HAP-1 (cell line): ENCODE measurements at places on chromosomes 4 and X.

GRCh38 chr4:80071604-80072227 lies 1.3 kb downstream of the ANTXR2 start:
- no peak for DNase-seq

DNA sequence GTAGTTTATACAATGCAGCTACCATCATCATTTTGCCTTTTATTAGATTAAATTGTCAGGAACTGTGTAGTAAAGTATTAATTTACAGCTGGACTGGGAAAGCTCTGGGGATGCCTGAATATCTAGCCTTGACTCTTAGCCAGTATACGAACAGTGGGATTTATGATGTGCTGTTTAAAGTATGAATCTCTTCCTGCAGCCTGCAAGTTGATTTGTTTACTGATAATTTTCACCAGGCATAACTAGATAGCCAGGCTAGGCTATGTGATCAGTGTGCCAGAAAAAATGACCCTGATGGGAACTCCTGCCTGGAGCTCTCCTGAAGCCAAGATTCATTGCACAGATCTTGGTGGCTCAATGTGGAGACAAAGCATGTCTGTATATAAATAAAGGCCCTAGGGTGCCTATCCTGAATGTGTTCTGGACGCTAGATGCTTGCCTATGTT lies 119.2 kb downstream of the SCLT1 start:
- no peak for DNase-seq

DNA sequence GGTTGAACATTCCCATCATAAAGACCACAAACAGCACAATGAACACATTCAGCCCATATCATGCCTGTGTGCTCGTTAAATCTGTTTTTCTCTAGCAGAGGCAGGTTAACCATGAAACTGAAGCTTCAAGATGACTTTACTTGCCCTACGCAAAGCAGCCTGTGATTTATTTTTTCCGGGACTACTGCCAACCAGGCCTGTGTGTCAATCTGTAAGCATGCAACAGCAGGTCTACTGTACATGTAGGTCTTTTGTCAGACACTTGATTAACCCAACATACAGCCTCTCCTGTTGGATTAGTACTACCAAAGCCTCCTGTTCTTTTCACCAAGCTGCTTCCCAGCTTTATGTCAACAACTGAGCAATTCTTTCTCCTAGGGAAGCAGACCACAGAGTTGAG lies 85.5 kb upstream of the ACSL1 start:
- no peak for DNase-seq

DNA sequence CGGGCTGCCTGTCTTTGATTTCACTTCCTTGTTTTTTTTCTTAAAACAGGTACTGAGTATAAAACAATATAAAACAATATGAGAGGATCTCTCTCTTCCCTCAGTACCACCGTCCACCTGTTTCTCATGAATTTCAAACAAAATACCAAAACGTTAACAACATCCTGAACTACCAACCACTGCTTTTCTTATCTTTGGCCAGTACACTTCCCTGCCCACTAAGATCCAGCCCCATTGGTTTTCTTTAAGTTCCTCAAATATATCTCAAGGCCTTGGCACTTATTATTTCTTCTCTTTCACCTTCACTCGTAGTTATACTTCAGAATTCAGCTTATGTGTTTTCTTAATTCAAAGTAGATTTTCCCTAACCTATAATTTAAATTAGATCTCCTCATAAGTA lies 370.2 kb upstream of the GRIA3 start:
- DNase-seq, result no peak

DNA sequence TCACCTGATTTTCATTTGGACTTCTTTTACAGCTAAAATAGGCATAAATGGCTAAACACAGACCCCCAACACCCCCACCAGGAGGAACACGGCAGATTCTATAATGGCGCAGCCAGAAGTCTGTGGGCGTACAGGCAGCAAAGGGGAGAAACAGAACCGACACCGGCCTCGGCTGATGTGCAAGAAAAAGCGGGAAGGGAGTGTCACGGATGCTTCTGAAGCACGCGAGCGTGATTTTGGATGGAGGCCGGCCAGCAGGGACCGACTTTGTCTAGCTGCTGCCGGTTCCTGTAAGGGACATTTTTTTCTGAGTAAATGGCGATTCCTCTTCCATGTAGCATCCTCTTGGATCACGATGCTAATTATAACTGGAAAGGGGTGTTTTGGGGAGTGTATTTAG lies 24.9 kb upstream of the ETNPPL start:
- no peak for DNase-seq
